Fibroblast of the aortic adventitia (primary cell): ENCODE measurements at places on chromosomes 16 and 17. TPM values are rescaled to one million over a fixed set of nuclear protein-coding genes. Genes with fewer than 3 reads are reported as not detected.

Gene PIRT
- total RNA-seq: not detected in 2 replicates

Gene FA2H
- total RNA-seq: not detected in 2 replicates

Gene NTN3
- total RNA-seq: 0.45 and 2.8 TPM in 2 replicates

Gene HAP1
- total RNA-seq: under 0.01 TPM in 1 of 2 replicates, not detected in the other

Gene CSH1
- not detected in 2 replicates for total RNA-seq

Gene CCL4L2
- not detected in 2 replicates for total RNA-seq

Gene KRT36
- not detected in 2 replicates for total RNA-seq

Gene ABCC11
- total RNA-seq: 0.09 and 2.0 TPM in 2 replicates

- DNase-seq: no peak
Observed at GRCh38 chr17:76166168-76166567, 25.1 kb upstream of the FOXJ1 start.

DNA sequence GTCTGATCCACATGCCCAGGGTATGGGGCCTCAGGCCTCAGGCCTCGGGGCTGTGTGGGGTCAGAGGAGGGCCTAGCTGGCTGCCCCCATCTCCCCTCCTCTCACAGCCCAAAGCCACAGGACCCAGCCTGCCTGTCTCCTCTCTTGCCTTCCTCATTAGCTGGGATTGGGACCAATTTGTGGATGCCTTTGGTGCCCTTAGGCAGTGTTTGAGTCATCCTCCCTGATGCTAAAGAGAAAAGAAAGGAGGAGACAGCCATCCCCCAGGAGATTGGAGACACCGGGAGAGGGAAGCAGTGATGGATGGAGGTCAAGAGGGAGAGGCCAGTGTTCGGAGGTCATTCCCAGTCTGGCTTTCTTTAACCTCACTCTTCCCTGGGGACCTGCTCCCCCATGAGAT is 23.3 kb upstream of the NOG start:
- DNase-seq: no peak

DNA sequence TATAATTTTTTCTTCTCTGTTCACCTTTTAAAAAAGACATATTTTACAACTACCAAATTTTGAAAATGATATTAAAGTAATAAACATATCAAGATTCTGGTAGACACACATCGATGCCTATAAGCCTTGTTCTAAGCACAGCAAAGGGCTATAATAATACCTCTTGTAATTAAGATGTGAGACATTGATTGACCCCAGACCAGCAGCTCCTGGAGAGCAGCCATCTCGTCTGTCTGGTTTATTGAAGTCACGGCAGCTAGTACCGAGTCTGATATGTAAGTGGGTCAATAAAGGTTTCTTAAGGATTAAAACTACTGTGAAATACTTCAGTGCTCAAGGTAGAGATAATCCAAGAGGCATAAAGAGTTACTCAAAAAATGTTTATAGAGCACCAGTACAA is 76.1 kb downstream of the C17orf58 start:
- DNase-seq: no peak

DNA sequence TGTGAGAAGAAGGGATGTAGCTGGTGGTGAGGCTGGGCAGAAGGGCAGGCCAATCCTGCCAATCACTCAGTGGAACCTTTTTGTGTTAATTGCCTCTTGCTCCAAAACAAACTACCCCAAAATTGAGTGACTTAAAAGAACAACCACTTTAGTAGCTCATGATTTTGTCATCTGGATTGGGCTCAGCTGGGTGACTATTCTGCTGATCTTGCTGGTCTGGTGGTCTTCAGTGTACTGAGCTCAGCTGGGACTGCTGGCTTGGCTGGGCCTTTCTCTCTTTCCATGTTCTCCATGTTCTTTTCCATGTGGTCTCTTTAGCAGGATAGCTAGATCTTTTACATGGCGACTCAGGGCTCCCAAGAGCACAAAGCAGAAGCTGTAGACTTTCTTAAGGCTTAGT is 37.7 kb upstream of the SDK2 start:
- no peak for DNase-seq

- no peak for DNase-seq
Observed at GRCh38 chr17:6374271-6374691, 60.6 kb downstream of the AIPL1 start.

- no peak for DNase-seq
Observed at GRCh38 chr17:49494986-49495841, at the start of gene NGFR. Gene NGFR (plus strand): TSS chr17:49495293. CDS start chr17:49495418, 125 bp downstream.

- DNase-seq: no peak
Observed at GRCh38 chr17:45925311-45925710, 31.0 kb downstream of the MAPT start.
